ENCODE measurements at places on chromosomes 1 and 21.

DNA sequence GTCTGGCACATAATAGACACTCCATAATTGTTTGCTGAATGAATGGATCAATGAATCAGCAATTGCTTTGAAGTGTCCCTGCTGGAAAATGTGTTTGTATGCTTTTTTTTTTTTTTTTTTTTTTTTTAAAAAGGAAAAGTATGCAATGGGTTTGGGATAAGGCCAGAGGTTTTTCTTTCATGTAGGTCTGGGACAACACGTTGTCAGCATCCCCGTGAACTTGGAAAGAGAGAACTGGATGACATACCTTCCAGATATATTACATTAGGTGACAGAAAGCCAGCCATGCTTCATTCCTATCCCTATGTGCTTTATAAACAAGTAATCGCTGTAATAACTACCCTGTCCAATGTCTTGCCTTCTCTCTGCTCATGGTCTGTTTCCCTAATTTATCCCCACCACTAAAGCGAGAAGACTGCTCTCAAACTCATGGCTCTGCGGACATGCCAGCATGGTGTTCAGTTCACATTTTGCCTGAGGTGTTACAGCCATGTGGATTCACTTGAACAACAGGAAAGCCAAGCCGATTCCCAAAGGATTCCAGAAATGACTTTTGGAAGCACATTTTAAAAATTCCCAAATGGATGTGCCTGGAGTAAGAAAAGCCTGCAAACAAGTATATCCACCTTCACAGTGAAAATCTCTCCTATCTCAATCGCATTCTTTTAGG, 34.8 kb upstream of the GREM2 start:
- DNase-seq, result no peak

GRCh38 chr1:179707406-179707805, 35.7 kb upstream of the FAM163A start:
- no peak for DNase-seq

DNA sequence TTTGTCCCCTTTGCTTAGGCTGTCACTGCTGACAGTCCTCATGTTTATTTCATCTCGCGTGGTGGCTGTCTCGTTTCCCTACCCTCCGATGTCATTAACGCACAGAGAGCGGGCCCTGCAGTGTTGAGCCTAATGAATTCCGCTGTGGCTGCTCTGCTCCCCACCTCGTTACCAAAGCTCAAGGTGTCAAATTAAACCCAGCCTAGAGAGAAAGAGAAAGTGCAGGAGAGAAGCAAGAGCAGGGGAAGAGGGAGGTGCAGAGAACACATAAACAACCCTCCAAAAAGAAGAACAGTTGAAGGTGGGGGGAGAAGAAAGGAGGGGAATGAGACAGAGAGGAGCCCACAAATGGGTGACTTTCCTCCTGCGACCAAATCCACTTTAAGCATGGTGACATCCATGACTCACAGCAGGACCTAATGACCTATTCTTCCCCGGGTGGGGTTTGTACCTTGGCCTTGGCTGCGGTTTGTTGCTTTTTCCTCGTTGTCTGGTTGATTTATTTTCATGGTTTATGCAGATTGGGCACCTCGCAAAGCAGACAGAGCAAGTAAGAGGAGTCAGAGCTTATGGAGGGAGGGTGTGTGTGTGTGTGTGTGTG, 92.5 kb downstream of the PBX1 start:
- no peak for DNase-seq

DNA sequence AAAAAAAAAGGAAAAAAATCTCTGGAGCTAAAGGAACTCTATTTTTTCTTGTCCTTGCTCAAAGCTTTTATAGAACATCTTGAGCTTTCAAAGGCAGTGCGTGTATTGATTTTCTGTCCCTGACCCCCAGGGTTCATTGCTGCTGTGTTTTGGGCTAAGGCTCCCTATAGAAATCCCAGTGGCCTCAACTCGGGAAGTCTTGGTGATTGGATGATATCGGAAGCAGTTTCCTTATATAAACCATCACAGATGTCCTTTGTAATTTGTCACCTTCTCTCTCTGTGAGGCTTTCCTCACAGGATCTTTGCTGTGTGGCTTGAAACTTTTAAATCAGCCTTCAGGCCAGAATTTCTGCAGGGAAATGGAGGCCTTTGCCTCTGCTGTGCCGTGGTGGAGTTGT, 397.7 kb downstream of the RPS6KC1 start:
- DNase-seq, result no peak

DNA sequence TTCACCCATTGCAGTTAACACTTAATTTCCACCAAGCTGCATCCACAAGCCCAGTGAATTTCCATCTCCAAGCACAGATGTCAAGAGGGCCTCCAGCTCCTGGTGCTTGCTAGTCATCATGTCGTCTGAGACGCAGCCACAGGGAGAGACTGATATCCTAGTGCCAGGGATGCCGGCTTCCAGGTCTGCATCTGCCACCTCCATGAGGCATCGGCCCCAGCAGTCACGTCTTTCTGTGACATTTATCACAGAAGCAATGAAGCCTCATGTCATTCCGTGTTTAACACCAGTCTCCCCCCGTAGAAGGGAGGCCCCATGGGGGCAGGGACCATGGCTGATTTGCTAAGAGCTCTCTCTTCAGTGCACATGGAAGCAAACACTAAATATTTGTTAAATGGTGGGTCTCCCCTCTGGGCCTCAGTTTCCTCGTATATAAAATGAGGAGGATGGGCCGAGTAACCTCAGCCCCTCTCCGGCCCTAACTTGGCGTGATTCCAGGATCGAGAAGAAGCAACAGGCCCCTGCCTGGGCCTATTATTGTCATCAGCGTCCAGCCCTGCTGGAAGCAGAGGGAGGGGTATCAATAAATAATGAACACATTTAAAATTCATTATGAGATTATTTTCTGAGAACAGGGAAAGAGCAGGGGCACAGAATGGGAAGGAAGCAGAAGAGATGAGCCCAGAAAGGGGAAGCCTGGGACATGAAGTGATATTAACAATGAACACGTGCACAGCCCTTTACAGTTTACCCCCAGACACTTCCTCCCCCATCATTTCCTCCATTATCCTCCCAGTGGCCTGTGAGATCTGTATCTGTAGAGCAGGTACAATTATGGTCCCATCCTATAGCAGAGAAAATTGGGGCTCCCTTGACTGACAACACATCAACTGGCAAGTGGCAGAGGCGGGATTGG, 837 bp upstream of the C1QB start:
- no peak for DNase-seq

- no peak for DNase-seq
These were observed 2.6 kb downstream of the TRIM33 start for GRCh38 chr1:114508386-114508898.

- DNase-seq, result no peak
These were observed 28.2 kb downstream of the RNF220 start for GRCh38 chr1:44433209-44433608.

DNA sequence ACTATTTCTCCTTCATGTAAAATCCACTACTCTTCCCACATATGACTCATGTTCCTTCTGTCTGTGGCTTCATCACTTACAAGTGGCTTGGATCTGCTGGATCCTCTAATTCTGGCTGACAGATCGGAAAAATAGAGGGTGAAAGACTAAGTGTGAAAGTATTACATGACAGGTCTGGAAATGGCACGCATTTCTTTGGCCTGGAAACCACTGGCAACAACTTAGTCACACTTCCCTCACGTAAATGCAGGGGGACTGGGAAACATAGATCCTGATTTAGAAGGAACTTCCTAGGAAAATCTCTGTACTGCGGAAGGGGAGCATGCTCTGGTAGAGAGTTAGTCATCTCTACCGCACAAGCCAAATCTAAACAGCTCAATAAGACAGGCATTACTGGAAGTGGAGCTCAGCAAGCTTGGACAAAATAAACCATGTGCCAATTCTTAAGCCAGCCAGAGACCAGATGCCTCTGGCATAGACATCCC, 305.4 kb upstream of the PTBP2 start:
- DNase-seq, result no peak

DNA sequence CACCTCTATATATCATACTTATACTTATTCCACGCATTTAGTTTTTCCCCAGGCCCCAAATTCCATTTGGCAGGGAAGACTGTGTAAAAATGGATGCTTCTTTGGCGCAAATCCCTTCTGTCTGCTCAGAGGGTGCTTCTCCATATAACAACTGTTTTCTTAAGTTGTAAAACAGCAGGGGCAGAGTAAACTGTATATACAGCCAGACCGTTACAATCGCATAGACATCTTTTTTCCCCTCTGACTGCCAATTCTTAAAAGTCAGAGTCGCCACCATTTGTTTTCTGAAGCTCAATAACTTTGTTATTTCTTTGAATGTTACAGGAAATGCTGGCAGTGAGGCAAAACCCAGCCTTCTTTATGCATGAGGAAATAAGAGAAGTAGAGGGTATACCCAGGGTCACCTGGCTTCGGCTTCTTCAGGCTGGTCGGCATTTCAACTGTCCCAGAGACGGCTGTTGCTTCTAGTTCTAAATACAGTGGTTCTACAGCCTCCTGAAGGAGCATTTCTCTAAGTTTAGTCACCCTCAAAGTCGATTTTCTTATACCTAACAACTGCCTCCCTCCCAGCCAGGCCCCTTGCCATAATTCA, 188.4 kb downstream of the CLIC6 start:
- no peak for DNase-seq

GRCh38 chr1:228334954-228335353, 71.7 kb downstream of the TRIM11 start:
- no peak for DNase-seq

GRCh38 chr1:204991342-204991844, 51.6 kb upstream of the CNTN2 start:
- DNase-seq, result no peak

DNA sequence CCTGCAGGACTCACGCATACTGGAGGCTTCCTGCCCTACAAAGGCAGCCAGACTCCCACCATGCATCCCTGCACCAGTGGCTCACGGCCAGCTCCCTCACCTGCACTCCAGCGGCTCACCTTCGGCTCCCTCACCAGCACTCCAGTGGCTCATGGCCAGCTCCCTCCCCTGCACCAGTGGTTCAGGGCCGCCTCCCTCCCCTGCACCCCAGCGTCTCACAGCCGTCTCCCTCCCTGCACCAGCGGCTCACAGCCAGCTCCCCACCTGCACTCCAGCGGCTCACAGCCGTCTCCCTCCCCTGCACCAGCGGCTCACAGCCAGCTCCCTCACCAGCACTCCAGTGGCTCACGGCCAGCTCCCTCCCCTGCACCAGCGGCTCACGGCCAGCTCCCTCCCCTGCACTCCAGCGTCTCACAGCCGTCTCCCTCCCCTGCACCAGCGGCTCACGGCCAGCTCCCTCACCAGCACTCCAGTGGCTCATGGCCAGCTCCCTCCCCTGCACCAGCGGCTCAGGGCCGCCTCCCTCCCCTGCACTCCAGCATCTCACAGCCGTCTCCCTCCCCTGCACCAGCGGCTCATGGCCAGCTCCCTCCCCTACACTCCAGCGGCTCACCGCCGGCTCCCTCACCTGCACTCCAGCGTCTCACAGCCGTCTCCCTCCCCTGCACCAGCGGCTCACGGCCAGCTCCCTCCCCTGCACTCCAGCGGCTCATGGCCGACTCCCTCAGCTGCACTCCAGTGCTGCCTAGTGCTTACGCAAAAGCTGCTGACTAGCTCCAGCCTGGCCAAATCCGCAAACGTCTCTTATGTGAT, 324.5 kb downstream of the NPHP4 start:
- no peak for DNase-seq

GRCh38 chr1:80593197-80593596, 1207.5 kb upstream of the ADGRL2 start:
- no peak for DNase-seq

- DNase-seq, result no peak
These were observed 10.4 kb upstream of the CDC20 start for GRCh38 chr1:43348343-43348808.

DNA sequence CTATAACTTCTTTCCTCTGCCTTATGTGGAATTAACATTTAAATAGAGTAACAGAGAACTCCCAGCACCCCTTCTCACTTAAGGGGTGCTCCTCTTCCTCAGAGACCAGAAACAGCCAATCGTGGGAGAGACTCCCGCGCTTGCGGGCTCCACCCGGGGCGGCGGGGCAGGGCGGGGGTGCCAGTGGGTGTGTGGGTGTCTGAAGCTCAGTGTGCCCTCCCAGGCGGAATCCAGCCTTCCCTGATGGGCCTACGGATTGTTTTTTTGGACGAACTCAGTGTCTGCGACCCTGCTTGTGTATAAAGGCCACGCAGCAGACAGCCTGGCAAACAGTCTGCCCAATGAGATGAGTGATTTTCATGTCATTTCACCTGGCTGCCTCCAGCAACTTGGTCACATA, 6.2 kb downstream of the RCC2 start:
- no peak for DNase-seq

DNA sequence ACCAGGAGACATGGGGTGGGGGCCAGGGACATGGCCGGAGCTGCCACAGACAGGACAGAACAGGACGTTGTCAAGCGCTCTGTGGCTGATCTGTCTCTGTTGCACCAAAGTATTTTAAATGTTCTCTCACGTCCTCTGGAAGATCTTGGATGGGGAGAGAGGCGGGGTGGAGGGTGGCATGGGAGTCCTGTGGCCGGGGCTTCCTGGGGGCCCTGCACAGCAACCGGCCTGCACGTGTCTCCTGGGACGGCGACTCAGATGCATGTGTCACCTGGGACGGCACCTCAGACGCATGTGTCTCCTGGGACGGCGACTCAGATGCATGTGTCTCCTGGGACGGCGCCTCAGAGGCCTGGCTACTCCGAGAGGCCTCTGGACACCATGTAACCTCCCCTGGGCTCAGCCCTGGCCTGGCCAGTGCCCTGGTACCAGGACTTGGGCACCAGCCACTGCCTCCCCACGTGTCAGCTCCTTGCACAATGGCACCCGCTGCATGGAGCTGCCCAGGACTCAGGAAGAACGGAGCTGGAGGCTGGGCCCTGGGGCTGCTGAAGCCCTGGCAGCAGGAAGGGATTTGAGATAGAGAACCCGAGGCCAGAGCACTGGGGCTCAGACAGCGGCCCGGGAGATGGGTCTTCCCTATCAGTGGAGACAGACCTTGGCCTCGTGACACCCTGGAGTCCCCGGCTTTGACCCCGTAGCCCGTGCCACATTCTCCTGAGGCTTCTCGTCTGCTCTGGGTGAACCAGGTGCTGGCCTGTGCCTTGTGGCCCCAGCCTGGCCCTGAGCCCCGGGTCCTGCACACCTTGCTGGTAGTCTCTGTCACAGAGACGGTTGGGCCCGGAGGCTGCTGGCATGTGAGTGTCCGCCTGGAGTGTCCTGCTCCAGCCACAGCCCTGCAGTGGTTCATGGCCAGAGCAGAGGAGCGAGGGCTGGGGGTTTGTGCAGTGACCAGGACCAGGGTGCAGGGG, 14.7 kb upstream of the SLC19A1 start:
- no peak for DNase-seq

- no peak for DNase-seq
These were observed 104.6 kb downstream of the DISP1 start for GRCh38 chr1:222919478-222919865.

DNA sequence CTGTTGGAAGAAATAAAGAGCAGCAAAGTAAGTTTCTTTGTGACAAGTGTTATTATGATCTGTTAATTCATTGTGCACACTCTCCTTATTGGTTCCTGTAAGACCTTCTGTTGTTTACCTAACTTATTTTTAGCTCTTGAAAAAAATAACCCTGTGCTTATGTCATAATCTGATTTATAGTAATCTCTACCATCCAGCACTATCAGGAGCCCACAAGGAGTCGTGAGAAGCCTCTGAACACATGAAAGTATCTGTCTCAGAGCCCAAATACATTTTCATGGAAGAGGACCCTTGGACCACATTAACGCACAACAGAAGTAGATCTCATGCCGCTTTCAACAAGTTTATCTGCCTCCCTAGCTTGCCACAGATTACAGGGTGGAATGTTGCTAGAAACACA, 45.8 kb downstream of the CENPF start:
- no peak for DNase-seq

- no peak for DNase-seq
These were observed 1.2 kb upstream of the ADAM15 start for GRCh38 chr1:155049651-155050559.
